NCI-H526 treated with DMSO at 0.1 percent for 48 hours (cell line): ENCODE measurements at places on chromosomes 16 and 17.

- no peak for DNase-seq
These were observed 15.2 kb upstream of the DOK4 start for GRCh38 chr16:57501492-57501891.

DNA sequence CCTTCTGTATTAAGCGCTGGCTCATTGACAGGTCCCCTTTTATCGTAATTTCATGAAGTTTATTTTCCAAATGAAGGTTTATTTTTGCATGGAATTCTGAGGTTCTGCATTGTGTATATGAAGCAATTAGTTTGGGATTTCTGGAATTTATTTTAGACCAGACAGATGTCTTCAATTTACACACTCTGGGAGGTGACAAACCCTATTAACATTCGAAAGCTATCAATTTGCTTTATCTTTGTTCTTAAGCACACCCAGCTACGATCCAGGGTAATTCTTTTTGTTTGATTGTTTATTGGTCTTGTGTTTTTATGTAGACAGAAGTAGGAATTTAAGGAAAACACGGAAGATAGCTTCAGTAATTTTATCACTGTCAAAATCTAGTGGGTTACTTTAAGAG is 264.6 kb downstream of the HS3ST3A1 start:
- no peak for DNase-seq

DNA sequence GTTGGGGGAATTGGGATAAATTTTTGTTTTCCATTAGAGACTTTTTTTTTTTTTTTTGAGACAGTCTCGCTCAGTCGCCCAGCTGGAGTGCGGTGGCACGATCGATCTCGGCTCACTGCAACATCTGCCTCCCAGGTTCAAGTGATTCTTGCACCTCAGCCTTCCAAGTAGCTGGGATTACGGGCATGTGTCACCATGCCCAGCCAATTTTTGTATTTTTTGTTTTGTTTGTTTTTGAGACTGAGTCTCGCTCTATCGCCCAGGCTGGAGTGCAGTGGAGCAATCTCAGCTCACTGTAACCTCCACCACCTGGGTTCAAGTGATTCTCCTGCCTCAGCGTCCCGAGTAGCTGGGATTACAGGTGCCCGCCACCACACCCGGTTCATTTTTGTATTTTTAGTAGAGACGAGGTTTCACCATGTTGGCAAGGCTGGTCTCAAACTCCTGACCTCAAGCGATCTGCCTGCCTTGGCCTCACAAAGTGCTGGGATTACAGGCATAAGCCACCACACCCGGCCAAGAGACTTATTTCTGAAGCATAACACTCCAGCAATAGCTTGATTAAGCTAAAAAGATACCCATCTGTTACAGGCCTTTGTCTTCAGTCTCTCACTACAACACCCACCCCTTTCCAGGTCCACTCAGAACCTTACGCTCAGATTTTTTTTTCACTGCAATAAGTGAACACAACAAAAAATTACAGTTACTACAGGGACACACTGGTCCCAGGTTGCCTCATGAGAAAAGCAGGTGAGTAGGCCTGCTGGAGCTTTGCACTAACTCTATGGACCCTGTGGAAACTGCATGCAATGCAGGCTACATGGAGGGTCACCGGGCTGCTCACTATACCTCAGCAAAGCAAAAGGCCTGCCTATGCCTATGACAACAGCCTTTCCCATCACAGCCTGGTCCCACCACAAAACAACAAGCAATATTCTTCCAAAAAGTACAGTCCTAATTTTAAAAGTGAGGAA is 34.6 kb downstream of the KANSL1 start:
- no peak for DNase-seq

GRCh38 chr17:12664894-12665262 is 812 bp upstream of the MYOCD start:
- no peak for DNase-seq

GRCh38 chr17:63181856-63182255 is 215.8 kb downstream of the TANC2 start:
- no peak for DNase-seq

DNA sequence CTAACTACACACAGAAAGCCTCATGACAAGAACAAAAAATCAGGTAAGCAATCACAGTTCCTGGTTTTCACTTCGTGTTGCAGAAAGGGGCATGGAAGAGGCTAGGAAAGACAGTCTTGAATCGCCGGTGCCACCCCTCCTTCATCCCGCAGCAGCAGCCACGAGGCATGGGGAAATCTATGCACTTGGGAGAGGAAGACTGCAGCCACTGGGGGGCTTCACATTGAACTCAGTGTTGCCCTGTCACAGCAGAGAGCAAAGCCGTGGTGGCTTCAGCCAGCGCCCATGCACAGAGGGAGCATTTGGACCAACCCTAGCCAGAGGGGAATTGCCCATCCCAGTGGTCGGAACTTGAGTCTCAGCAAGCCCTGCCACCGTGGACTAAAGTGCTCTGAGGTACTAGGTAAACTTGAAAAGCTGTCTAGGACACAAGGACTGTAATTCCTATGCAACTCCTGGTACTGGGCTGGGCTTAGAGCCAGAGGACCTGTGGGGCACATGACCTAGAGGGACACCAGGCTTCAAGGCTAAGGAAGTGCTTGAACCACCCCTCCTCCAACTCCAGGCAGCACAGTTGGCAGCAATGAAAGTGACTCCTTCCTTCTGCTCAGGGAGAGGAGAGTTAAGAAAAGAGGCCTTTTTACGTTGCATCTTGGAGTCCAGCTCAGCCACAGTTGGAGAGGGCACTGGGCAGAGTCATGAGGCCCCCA is 35.2 kb upstream of the ATP2C2 start:
- no peak for DNase-seq

DNA sequence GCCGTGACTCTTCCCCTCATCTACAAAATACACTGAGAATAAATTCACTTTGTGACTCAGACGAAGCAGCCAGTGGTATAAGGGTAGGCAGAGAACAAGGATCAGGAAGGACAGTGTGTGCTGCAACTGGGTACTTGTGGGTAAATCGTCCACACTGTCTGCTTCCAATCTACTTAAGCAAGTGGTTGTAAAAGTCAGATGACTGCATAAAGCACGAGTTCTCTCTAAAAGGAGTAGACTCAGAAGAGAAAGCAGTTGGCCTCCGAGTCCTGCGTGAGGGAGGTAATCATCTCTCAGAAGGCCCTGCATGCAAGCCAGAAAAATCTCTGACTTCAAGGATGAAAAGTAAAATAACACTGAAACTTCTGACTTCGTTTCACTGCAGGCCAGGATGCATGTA is 43.1 kb downstream of the ANKFY1 start:
- DNase-seq = no peak

- no peak for DNase-seq
These were observed 18.3 kb upstream of the DDX52 start for GRCh38 chr17:37661400-37662014.

DNA sequence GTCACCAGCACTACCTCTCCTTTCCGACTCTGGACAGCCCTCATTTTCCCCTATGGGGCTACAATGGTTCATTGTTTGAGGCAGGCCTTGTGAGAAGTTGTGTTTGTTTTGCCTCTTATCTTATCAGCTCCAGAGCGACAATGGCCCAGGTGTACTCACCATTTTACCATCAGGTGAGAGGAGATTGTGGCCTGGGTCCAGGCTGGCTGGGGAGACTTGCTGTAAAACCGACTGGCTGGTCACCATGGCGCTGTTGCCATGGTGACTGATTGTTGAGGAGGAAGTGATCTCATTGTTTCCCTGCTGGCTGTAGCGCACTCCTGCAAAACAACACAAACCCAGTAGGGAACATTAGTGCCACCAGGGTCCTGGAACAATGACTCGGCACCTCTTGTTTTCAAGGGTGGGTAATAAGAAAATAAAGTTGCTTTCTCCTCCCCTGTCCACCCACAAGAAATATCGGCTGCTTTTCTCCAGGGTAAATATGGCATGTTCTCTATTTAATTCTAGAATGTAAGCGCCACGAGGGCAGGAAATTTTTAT is 34.4 kb downstream of the HNF1B start:
- peak; percentile 87 for DNase-seq

DNA sequence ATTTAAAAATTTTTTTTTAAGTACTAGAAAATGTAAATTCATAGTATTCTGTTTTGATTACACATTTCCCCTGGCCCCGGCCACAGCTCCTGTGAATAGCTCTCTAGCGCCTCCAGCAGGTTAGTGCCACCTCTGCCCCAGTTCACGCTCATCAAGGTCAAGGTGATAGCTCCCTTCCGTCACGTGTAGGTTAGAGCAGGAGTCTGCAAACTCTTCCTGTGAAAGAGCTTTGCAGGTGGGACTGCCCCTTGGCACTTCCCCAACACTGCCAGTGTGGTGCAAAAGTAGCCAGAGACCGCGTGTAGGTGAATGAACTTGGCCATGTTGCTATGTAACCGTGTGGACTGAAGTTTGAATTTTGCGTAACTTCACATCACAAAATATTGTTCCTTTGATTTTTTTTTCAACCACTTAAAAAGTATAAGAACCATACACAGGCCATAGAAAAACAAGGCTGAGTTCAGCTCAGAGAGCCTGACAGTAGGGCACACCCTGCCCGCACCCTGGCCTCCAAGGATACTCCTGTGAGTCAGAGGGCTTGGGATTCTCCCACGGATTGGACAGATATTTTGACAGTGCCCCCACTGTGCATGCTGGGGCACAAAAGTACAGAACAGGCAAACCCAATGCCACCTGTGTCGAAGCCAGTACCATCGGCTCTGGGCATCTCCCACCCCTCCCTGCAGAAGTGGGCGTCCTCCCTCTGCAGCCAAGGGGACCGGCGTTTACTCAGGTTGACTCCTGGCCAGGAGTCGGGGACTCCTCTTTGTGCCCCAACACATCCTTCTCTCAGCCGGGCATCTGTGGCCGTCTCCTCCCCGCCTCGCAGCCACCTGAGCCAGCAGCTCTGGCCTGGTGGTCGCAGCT is 92.0 kb upstream of the CHMP6 start:
- peak; percentile 2 for DNase-seq

DNA sequence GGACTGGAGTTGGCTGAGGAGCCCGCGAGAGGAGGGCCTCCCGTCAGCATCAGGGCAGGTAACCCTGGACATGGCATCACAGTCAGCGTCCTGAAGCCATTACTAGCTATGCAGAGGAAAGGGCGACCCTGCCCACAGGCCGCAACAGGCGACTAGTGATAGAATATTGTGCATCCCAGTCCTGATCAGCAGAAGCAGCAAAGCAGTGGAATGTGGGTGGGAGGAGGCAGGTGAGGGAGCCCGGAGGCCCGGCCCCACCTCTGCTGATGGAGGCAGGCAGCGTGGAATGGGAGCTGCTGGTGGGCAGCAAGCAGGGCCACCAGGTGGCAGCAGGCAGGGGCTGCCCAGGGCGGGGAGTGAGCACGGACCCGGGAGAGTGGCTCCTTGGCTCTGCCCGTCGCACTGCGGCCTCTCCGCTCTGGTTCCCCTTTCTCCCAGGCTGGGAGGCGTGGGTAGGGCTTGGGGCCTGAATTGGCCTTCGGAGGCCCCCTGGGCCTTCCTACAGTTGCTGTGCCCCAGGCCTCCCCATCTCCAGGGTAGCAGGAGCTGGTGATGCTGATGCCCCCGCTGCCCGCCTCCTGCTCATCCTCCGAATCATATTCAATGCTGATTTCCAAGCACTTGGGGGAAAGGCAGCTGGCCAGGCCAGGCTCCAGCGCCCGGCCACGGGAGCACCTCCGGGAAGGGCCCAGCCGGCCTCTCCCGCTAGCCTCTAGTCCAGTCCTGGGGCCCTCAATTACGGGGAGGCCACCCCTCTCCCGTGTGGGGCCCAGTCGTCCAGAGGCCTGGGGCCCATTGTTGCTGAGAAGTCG is 20.2 kb downstream of the TSPOAP1 start:
- no peak for DNase-seq

DNA sequence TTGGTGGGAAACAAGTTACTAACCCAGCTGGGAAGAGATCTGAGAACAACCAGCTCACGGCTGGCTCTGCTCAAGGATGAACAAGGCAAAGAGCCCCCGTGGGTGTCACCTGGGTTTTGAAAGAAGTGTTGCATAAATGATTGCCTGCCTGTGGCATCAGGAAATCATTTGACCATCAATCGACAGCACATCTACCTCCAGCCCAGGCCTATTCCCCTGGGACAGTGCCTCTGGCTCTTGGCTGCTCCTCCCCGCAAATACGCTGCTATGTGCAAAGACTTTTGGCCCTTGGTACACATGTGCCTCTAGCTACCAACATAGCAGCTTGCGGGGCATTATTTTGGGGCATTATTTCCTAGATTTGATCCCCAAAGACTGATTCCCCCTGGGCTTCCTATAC is 39.4 kb upstream of the SMPD3 start:
- DNase-seq = no peak

GRCh38 chr17:20954794-20955193 is 88.0 kb downstream of the USP22 start:
- DNase-seq = no peak

- DNase-seq = no peak
These were observed 132.6 kb downstream of the ZNF778 start for GRCh38 chr16:89349947-89350633.

- DNase-seq = no peak
These were observed 143.8 kb upstream of the CRHR1 start for GRCh38 chr17:45640141-45640850.

DNA sequence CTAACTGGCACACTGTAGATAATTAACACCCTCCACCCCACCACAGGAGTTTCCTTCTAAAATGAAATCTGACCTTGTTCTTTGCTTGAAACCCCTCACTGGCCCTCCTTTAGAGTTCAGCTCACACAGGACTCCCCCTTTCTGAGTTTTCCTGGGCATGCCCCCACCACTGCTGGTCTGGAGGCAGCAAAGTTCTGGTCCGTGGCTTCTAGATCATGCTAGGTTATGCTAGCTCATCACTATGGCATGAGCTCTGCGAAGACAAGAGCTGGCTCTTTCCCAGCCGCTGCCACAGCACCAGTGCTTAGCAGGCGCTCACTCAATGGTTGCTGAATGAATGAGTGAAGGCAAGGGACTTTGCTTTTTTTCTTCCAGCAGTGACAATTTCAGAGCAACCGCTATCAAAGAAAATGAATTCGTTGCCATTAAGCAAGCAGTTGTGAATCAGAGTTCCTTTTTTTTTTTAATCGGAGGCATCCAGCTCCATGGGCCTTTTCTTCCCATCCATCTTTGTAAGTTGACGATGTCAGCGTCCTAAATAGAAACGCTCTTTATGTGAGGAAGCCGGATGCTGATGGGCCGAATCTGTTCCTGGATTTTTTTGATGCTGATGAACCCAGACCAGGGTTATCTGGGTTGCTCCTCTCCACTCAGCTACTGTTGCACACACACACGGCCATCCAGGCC is 80.8 kb upstream of the NOL11 start:
- DNase-seq = no peak

- DNase-seq = no peak
These were observed 6.2 kb downstream of the RPS6KB1 start for GRCh38 chr17:59899099-59899498.

DNA sequence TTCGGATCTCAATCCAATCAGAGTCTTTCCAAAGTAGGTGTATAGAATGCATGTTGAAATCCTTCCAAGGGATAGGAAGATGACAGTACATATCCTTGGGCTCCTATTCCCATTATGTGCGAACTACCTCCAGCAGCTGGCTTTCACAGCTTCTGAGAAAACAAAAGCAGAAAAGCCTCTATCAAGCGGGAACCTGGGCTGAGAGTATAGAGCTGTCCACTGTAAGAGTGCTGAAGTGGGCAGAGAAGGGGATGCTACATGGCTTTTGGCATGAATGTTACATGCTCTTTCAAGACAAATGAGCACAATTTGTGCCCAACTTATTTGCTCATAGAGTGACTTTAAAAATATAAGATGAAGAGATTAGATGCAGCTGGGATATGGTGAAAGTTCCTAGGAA is 993.5 kb downstream of the CDH8 start:
- DNase-seq = no peak

GRCh38 chr16:49930841-49931240 is 74.9 kb upstream of the ZNF423 start:
- no peak for DNase-seq

GRCh38 chr16:17296431-17296830 is 174.3 kb downstream of the XYLT1 start:
- no peak for DNase-seq
